NCI-H1092 (cell line): ENCODE measurements at places on chromosomes 1 and 21.
A peak's percentile ranks its signal among the peaks of the same experiment; 100 is the strongest.

GRCh38 chr1:202806845-202807450 is 1.3 kb downstream of the KDM5B start:
- peak; percentile 36 for DNase-seq

- DNase-seq, result no peak
Measured at GRCh38 chr1:2641381-2642130, 8.7 kb upstream of the MMEL1 start.

- DNase-seq, result no peak
Measured at GRCh38 chr1:45842786-45843185, 39.4 kb downstream of the MAST2 start.

DNA sequence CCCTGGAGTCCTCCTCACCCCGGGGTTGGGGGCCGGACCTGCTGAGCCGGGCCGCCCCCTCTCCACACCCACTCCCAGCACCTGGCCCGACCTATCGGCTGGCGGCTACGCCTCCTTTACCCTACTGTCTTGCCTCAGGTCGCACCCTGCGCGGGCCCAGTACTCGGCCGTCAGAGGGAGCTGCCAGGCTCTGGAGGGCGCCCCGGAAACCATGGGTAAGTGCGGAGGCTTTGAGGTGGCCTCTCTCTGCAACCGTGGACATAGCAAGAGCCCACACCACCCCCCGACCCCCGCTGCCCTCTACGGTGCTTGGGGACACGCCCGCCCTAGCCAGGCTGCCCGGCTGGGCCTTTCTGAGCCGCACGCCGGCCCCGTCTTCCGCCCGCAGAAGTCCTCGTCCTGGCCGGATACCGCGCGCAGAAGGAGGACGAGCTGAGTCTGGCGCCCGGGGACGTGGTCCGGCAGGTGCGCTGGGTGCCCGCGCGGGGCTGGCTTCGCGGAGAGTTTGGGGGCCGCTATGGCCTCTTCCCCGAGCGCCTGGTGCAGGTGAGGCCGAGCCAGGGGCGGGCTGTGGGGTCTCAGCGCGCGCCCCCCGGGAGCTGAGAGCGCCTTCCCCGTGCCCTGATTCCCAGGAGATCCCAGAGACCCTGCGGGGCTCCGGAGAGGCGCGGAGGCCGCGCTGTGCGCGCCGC is at the start of gene SH3D21:
Gene SH3D21, plus strand, starts transcription at position 159 of the 692 bp plus-strand sequence. Its CDS starts 53 bp downstream, at position 212.
- peak; percentile 33 for DNase-seq

GRCh38 chr1:154198756-154199562 is 7.1 kb upstream of the TPM3 start:
- peak; percentile 30 for DNase-seq

GRCh38 chr1:200179126-200179780 is 151.7 kb downstream of the NR5A2 start:
- DNase-seq, result no peak

DNA sequence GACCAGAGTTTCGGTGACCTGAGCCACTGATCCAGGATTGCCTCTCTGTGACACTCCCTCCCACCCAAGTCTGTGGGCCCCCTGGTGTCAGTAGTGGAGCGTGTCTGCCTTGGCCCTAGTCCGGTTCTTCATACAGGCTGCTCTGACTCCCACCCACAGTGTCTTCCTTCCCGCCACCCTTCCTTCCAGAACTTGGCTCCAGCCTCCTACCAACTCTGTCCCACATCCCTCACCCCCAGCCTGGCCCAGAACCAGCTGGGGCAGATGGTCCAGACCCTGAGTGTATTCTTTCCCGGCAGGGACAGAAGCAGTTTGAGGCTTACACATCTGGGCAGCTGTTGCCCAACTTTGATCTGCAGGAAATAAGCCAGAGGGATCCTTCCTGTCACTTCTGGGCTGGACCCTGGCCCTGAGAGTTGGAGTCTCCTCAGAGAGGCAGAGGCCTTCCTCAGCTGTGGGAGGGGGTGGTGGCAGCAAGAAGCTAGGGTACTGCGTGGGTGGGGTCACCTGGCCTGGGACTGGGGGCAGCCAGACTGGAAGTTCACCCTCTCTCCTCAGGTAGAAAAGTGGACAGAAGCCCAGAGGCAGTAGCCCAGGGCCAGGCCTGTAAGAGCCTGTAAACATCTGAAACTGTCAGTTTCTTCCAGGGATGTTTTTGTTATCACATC is 43.1 kb upstream of the EPS8L3 start:
- no peak for DNase-seq

DNA sequence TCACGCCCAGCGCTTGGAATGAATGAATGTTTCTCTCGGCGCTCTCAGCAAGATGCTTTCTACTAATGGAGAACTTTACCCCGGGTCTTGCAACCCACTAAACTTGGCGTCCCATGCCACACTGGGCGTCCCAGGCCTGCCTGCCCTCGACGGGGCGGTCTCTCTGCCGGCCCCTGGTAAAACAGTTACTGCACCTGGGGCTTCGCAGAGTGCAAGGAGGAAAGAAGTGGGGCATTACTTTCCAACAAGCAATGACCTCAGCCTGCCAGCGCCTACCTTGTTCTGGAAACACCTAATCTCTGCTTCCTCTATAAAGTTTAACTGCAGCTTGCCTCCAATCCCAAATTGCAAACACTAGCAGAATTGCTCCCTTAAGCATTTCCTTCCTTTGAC is 27.8 kb upstream of the NFIA start:
- no peak for DNase-seq

DNA sequence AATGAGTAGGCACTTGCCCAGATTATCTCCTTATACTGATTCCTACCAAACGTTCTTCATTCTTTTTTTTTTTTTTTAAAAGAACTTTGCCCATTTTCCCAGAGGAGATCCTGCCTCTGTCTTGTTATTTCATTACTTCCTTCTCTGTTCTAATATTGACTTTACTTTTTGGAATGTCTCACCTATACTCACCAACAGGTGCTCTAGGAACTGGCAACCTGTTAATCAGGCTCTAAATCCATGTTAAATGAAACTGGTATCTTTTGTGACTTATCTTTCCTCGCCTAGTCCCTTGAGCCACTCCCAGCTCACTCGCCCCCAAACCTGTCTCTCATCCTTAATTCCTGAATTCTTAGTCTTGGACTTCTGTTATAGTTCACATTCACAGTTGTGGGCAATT is 1.2 kb upstream of the CRCT1 start:
- DNase-seq, result no peak

- DNase-seq, result no peak
Measured at GRCh38 chr1:151924691-151925587, 15.6 kb upstream of the THEM4 start.
